ENCODE measurements at places on chromosomes 13 and 19. TPM values are rescaled to one million over a fixed set of nuclear protein-coding genes. Genes with fewer than 3 reads are reported as not detected.

DNA sequence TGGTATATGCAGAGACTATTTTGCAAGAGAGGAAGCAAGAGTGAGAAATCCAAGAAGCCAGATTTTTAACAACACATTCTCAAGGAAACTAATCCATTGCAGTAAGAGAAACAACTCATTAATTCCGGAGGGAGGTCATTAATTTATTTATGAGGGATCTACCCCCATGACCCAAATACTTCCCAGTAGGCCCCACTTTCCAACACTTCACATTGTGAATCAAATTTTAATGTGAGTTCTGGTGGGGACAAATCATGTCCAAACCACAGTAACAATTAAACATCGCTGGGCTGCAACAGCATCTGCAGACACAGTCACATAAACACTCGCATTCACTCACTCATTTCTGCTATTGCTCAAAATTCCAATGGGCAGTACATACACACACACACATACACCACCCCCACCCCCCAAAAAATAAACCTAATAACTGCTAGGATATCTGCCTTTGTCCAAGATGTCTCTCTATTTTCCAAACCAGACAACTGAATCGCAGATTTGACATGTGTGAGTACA is 1483.7 kb downstream of the PCDH9 start:
- DNase-seq, result no peak

DNA sequence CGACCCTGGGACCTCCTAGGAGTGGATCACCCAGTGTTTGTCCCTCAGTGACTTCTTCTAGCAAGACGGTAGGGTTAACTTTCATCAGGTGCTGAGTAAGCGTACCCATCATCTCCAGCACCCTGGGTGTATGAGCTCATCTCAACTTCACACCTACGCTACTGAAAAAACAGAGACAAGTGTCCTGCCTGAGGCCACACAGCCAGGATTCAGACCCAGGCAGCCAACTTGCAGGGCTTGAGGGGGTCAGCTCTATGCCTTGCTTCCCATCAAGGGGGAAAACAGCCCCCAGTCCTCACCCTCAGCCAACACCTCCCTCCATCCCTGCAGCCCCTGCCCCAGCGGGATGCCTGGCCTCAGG is 4.6 kb downstream of the TLE2 start:
- DNase-seq, result no peak

DNA sequence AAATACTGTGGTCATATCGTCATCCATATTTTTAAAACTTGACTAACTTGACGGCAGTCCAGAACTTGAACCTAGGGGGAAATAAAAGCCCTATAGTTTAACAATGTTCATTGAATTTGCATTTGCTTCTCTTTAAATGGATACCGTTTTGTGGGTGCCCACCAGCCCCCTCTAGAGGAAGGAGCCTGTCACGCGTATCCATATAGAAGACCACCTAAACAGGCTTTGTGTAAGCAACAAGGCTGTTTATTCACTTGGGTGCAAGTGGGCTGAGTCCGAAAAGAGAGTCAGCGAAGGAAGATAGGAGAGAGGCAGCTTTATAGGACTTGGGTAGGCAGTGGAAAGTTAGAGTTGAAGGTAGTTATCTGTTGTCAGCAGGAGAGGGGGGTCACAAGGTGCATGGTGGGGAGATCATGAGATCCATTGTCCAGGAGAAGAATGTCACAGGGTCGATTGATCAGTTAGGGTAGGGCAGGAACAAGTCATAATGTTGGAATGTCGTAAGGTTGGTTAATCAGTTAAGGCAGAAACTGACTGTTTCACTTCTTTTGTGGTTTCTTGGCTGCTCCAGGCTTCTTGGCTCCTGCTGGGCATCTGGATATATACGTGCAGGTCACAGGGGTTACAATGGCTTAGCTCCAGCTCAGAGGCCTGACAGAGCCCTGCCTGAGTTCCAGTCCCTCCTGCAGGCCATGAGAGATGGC is 42.5 kb upstream of the ANKRD10 start:
- DNase-seq, result no peak

DNA sequence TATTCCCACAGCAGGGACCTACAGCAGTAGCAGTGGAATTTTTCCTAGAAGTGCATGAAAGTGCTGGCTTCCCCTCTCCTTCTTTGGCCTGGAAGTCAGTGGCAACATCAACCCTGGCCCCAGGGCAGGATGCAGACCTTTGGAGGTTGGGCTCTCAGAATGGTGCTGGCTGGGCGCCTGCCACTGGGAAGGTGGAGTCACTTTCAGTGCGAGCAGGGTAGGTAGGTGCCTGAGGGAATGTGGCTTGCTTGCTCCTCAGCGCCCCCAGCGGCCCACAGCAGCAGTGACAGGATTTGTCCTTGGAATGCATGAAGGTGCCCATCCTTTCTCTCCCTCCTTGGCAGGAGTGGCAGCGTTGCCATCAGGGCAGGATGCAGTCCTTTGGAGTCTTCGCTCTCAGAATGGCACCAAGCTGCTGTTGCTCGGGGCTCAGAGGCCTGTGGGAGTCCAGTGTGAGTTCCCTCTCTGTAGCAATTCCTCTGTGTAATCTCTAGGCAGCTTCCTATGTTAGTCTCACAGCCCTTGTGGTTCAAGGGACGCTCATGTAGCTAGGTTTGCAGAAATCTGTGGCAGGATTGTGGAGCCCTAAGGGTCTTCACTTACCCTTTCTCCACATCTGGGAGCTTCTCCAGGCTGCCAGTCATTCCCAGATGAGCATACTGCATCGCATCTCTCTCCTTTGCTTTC is 354.4 kb upstream of the DACH1 start:
- no peak for DNase-seq

Gene PSG11
- total RNA-seq, result not detected

Gene FPR2
- total RNA-seq, result 16.2 TPM

GRCh38 chr13:48842316-48842715 is 133.4 kb upstream of the FNDC3A start:
- DNase-seq, result no peak

- no peak for DNase-seq
Measured at GRCh38 chr13:73610799-73611592, 523.2 kb downstream of the KLF12 start.

DNA sequence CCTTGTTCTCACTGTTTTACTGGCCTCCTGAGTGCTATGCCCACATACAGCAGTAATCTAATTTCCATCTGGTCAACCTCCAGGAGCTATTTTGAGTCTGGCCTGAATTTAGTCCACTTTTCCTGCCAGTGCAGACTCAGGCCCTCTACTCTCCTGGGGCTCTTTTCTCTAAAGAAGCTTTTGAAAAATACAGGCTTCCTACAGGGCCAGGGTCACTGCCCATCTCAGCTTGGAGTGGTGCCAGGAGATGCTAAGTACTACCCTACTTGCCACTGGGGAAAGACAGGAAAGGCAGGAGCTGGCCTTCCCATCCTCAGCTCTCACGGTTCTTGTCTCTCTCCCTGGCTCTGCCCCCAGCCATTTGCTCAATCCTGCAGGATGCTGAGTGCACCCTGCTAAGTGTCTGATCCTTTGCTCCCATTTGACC is 101.7 kb upstream of the SERP2 start:
- DNase-seq, result no peak

DNA sequence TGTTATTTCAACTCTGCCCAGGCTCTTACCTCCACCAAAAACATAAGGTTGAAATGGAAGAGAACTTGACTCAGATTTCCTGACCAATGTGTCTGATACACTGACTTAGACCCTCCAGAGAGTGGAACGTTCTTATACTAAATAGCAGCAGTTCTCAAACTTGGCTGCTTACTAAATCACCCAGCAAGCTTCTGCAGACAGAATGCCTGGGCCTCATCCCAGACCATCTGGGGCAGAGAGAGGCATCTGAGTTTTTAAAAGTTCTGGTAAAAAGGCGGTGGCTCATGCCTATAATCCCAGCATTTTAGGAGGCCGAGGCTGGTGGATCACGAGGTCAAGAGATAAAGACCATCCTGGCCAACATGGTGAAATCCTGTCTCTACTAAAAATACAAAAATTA is 46.3 kb downstream of the NEK5 start:
- DNase-seq, result no peak

Gene IQCN
- total RNA-seq, result 2.9 TPM

- DNase-seq, result no peak
Measured at GRCh38 chr19:45079063-45079910, at the start of gene GEMIN7. GEMIN7 (plus strand) TSS chr19:45079260; CDS start chr19:45090115, 10,855 bp downstream.

GRCh38 chr19:17835182-17836006 is 12.4 kb downstream of the JAK3 start:
- DNase-seq, result no peak

GRCh38 chr13:108439556-108439955 is 170.0 kb downstream of the TNFSF13B start:
- DNase-seq, result no peak

DNA sequence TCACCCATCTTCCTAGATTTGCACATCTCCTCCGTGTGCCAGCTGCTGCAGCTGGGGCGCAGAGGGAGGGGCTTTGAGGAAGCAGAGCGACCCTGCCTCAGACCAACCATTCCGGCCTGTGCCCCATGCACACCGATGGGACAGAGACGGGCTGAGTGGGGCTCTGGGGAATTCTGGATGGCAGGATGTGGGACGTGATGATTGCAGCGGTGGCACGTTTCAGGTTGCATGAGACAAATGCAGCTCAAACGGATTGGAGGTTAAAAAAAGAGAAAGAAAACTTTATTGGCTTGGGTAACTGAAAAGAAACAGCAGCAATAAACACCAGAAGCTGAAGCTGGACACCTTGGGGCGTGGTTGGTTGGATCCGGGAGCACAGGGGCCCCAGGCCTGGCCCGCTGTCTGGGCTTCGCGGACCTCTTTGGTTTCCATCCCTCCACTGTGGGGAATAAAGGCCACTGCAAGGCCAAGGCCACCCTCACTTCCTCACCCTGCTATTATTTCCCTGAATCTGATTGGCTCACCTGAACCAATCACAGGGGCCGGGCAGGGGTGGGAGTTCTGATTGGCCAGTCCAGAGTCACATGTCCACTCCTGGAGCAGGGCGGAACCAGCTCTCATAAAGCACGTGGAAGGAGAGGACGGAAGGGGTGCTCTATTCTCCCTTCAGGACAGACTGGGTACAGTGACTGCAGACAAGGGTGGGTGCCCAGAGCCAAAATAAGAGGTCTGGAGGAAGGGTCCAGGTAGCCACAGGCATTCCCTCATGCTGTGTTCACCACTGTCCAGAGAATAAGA is 6.1 kb upstream of the ZNF787 start:
- DNase-seq, result no peak

Gene LGALS7
- total RNA-seq, result not detected

DNA sequence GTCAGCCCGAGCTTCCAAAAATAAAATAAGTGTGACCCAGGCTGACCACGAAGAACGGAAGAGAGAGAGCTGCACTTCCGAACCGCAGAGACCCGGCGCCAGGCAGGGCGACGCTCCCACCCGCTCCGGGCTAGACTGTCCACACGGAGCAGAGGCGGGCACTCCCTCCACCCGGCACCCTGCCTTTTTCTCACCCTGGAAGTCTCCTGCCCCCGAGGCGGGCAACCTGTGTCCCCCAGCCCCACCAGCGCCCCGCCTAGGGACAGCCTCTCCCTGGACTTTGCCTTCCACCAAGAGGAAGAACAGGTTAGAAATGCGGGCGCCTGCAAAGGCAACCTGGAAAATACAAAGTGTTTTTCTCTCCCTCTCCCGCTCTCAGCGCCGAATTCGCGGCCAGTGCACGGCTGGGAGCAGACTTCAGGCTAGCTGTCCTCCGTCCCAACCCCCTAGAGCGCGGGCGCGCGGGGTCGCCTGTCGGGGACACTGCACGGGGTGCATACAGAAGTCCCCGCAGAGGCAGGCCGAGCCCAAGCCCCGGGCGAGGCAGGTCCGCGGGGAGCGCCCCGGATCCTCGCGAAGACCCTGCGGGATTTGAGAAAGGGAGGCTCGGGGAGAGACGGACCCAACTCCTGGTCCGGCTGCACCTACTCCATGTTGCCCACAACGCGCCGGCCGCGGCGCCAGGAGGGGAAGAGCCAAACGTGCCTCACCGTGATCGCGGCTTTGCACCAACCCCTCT is 845 bp downstream of the SPRY2 start:
- no peak for DNase-seq

GRCh38 chr13:41615528-41615855 is 158.1 kb downstream of the RGCC start:
- no peak for DNase-seq

GRCh38 chr19:55525289-55526101 is 11.4 kb downstream of the SBK2 start:
- no peak for DNase-seq

Gene OR4F17
- not detected for total RNA-seq

- DNase-seq, result no peak
Measured at GRCh38 chr13:27794921-27795717, 2.8 kb downstream of the GSX1 start.

Gene PRSS57
- not detected for total RNA-seq

Gene APOC1
- 25.1 TPM for total RNA-seq

DNA sequence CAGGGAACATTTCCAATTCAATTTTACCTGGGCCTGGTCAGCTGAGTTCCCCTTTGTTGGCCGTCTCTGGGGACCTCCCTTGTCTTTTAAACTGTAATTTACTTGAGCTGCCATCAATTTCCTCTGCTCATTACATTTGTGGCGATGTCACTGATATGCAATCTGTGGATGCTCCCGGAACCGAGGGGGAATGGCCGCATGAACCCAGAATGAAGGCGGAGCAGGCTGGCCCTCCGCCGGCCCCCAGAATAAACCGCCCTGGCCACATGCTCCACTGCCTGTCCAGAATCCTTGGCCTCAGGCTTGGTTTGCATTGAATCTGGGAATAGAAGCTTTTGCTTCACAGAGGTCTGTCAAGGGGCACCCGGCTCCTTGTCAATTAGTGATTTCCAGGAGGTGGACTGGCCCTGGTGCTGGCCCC is 276.8 kb downstream of the TEX29 start:
- DNase-seq, result no peak

Gene IL12RB1
- 4.4 TPM for total RNA-seq

GRCh38 chr19:12995596-12996405 is 526 bp downstream of the NFIX start:
- no peak for DNase-seq

DNA sequence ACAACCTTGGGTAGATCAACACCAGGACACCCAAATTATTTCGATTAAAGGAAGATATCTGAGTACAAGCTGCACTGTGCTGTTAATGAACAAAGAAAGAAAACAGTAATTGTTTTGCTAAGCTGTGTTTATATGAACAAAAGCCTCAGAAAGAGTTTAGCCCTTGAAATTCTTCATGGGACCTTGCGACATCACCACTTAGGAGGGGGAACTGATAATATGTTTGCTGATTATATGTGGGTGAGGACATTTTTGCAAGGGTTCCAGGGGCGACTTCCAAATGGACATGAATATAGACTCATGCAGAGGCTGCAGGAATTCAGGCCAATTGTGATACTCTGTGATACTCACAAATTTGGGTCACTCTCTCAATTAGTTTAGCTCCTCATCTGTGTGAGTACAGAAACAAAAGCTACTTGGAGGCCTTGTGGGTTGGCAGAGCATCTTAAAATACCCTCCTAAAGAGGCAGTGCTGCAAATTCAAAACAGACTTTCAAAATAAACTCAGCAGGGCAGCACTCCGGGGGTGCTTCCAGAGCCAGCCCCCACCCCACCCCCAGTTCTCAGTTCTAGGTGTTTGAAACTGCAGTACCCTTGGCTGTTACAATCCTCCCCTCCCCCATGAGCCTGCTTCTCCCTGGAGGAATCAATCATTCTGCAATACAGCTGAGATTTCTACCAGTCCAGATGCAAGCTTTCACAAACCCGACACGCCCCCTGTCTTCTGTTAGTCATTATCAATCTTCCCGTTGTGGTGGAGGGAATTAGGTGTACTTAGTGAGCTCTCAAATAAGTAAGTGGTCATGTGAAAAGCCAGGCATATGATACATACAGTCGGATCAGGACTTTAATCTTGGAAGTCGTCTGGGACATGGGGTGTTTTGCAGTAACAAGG is 97.0 kb upstream of the MBNL2 start:
- no peak for DNase-seq

Gene ZNF737
- 4.9 TPM for total RNA-seq
